Hypothalamus (tissue), 51 donors: ENCODE measurements at places on chromosomes 7 and 10.

DNA sequence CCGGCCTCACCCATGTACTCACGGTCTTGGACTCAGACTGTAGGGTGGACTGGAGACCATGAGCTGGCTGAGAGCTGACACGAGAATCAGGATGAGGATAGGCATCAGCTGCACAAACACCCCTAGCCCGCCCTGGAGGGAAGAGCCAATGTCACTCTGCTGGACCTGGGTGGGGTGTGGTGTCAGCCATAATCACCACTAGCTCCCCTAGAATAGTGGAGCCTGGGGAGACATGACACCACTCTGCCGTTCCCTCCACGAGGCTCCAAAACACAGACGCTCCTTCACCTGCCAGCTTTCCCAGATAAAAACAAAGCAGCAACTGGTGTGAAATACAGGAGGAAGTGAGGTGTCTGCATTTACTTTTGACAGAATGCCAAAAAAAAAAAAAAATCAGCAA, 16.5 kb downstream of the DNAJB12 start:
- no peak for DNase-seq

GRCh38 chr10:112904000-112904399, 46.0 kb upstream of the TCF7L2 start:
- no peak for DNase-seq

DNA sequence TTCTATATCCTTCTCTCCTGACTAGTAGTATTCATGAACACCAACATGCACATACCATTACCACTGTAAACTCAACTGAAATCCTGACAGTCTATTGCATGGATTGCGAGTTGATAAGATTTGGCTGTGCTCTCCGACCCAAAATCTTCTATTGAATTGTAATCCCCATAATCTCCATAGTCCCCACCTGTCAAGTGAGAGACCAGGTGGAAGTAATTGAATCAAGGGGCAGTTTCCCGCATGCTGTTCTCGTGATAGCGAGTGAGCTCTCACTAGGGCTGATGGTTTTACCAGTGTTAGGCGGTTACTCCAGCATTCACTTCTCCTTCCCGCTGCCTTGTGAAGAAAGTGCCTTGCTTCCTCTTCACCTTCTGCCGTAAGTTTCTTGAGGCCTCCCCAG, 261.8 kb downstream of the PHF14 start:
- DNase-seq = no peak

DNA sequence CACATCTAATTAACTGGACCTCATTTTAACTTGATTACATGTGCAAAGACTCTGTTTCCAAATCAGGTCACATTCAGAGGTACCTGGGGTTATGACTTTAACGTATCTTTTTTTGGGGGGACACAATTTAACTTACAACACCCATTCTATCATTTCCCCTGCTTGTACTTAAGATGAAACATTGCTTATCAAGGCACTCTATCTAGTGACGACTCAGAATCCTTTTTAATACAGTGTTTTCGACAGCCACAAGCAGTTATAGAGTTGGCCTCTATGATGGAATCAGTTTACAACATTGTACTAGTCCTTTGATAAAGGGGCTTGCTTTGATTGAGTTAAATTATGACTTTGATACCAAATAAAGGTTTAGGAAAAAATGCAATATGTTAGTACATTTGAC, 22.7 kb downstream of the BBS9 start:
- no peak for DNase-seq

GRCh38 chr7:16646472-16647072, 591 bp downstream of the BZW2 start:
- peak; percentile 33 for DNase-seq

DNA sequence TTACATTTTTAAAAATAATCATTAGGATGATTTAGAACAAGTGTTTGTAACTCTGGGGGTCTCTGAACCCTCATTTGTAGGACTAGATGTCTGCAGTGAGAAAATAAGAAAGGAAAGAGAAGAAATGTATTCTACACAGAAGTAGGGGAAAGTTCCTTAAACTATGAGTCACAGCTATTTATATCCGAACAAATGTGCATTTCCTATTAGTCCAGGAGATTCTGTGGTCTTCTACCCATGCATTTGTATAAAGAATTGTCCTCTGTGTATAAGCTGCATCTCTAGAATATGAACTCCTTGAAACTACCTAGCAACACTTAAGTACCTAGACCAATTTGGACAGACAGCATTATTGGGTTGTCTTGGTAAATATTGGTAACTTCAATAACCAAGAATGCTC, 15.9 kb upstream of the CD36 start:
- DNase-seq = no peak

- DNase-seq = no peak
These were observed 12.9 kb downstream of the MDH2 start for GRCh38 chr7:76060842-76061241.

DNA sequence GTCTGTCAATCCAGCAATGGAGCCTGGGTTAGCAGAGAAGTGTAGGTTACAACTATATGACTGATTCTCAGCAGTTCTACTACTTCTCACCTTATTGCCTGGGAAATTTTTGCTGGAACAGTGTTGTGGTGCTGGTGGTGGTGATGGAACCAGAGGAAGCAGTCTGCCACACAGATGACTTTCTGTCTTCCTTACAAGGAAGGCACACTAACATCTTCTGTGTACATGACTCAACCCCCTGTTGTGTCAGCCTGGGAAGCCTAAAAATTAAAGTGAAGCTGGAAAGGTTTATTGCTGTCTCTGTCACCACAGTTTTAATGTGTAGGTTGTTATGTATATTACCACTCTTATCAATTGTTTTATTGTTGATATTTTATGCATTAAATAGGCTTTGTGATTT, 40.3 kb downstream of the ANKRD7 start:
- no peak for DNase-seq

- DNase-seq = no peak
These were observed 524.4 kb downstream of the SUGCT start for GRCh38 chr7:40659231-40659630.
